NCI-H146 (cell line): ENCODE measurements at places on chromosomes 4 and X.

GRCh38 chr4:120821029-120821428, 101.5 kb downstream of the PRDM5 start:
- no peak for DNase-seq

DNA sequence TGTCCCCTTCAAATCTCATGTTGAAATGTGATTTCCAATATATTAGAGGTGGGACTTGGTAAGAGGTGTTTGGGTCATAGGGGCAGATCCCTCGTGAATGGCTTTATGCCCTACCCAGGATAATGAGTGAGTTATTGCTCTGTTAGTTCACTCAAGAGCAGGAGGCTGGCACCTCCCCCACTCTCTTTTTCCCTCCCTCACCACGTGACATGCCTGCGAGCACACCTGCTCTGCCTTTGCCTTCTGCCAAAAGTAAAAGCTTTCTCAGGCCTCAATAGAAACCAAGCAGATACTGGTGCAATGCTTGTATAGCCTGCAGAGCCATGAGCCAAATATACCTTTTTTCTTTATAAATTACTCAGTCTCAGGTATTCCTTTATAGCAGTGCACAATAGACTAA, 286.3 kb upstream of the UGT8 start:
- DNase-seq, result peak; percentile 1

GRCh38 chrX:116272861-116273260, 102.3 kb downstream of the AGTR2 start:
- DNase-seq, result no peak

- DNase-seq, result no peak
Measured at GRCh38 chr4:175646802-175647201, 165.3 kb downstream of the GPM6A start.

DNA sequence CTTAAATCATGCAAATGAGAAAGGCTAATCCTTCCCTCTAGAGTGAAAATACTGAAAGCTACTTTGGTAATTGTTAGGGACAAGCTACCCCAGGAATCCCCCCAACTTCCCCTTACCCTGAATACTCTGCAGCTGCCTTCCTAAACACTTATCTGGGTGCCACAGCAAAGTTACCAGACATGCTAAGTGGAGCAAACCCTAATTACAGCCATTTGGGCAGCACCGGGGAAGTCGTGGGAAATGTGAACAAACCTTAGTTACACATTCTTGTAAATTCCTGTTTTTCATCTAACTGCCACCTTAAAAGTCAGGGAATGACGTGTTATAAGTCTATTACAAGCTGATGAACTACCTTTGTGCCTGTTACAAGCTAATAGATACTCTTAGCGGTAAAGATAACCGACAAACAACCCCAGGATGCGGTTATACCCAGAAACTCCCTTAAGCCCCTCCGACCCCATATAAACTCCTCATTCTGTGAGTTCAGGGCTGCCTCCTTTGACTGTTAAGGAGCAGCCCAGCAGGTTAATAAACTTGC, 66.0 kb upstream of the PLAC8 start:
- DNase-seq, result no peak

- DNase-seq, result no peak
Measured at GRCh38 chrX:72025236-72025770, 106.4 kb downstream of the RTL5 start.

DNA sequence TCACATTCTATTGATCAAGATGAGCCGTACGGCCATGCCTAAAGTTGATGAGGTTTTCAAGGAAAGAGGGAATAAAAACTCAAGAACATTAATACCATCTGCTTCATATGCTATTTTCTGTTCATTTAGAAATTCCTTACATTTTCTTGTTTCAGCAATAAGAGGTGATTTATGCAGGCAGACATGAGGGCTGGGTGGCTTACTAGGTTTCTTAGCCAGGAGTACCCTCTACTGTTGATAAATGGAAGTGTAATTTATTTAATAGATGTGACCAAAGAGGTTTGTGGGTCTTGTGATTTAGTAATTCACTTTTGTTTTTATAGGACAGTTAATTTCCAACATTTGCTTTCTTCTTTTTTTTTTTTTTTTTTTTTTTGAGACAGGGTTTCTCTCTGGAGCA, 6.4 kb upstream of the SMIM9 start:
- DNase-seq, result peak; percentile 49

GRCh38 chrX:150298841-150299551, 64.1 kb upstream of the MAMLD1 start:
- DNase-seq, result no peak

- no peak for DNase-seq
Measured at GRCh38 chrX:38192007-38192810, 28.5 kb downstream of the SRPX start.

DNA sequence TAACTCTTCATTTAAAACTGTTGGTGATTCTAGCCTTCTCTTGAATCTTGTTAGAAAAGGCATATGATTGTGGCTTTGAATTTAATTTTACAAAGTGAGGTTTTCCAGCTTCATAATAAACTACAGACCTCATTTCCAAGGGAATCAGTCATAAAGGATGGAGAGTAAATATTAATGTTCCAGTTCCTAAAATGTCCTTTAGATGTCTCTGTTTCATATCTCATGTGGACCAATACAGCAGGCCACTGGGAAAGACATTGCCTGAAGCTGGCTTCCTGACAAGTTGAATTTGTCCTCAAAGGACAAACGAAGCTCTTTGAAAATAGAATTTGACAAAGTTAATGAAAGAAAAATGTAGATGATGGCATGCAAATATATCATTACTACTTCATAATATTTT, 125.4 kb downstream of the ZNF330 start:
- peak; percentile 45 for DNase-seq

DNA sequence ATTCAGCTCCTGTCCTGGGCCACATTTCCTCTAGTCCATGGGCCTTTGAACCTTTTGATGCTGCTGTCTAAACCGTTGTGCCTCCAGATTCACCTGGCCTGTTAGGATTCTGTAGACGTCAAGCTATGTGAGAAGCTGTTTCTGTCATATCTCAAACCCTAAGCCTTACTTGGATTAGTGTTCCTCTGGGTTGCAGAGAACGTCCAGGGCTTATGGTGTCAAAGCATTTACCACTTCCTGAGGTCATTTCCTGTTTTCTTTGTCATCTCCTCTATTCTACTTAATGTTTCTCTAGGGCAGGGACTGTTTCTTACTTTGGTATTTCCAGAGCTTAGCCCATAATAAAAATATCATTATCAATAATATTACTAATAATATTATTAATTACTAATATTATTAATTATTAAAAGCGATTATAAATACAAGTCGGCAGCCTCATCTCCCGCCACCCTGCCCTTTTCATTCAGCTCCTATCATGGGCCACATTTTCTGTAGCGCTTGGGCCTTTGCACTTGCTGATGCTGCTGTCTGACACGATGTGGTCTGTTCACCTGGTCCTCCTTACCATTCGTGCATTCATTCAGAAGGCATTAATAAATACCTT, 19.1 kb downstream of the PRIMPOL start:
- DNase-seq, result no peak

DNA sequence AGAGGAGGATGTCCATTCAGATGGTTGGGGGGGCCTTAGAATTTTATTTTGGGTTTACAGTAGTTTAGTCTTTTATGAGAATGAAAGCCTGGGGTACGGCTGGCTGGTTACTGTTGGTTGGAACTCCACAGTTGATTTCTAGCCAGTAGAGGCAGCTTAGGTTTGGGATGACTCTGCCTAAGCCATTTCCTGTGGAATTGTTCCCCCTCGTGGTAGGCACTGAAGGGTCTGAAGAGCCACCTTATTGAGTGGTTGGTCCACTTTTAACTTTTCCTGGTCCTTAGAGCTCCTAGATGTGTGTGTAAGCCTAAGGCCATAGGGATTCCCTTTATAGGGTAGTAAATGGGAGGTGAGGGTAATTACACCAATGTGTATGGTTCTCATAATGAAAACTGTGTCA, 19.7 kb downstream of the SPIN3 start:
- no peak for DNase-seq

- DNase-seq, result no peak
Measured at GRCh38 chrX:27309406-27309805, 153.7 kb downstream of the PPP4R3C start.

DNA sequence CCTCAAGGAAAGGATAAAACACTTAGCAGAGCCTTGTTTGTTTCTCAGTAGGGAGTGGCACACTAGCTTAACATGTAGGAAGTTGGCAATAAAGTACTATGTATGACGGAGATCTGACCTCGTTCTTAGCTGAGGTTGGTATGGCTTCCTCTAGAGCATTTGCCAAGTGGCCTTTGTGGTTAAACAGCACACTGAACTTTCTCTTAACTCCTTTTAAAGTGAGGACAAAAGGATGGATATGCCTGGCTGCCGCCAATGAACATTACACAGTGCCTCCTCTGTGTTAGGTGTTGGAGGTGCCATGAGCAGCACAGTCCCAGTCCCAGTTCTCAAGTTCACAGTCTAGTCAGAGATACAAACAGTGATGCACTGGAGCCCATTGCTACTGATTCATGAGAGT, 54.4 kb downstream of the VGLL1 start:
- no peak for DNase-seq
